Activated CD4-positive, alpha-beta T cell treated with anti-CD3 and anti-CD28 coated beads, Interleukin-2, amount 10 ng/mL, durations not matched to agents 7 days and 5 days (primary cell): ENCODE measurements at places on chromosomes 2 and 18. TPM values are rescaled to one million over a fixed set of nuclear protein-coding genes. Genes with fewer than 3 reads are reported as not detected.

- no peaks in the 10 kb centered on the region for H3K36me3 ChIP-seq
- peaks cover 5% of the 10 kb centered on the region for H3K27me3 ChIP-seq
- no peak overlapping the region for H3K27ac ChIP-seq
- DNase-seq = no peak
- H3K4me1 ChIP-seq = no peaks in the 10 kb centered on the region
- H3K4me3 ChIP-seq = no peak overlapping the region
These were observed 54.4 kb downstream of the AOX1 start for GRCh38 chr2:200640176-200640575.

DNA sequence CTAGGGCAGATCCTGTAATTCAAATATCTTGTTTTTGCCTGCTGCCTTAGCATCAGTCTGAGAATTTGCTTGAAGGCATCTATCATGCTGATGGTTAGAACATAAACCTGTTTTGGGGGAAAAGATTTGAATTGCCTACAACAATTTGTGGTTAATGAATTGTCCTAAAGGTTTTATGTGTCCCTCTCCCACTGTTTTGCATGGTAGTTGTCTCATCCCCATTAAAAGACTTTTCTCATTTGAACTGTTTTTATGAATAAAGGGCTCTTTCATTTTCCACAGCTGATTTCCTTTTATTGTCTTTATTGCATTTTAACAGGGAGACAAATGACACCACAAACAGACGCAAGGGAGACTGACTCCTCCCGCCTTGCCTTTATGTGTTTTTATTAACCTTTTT is 275.6 kb downstream of the PIK3C3 start:
- H3K36me3 ChIP-seq = no peaks in the 10 kb centered on the region
- DNase-seq = no peak
- H3K4me3 ChIP-seq = no peak overlapping the region
- H3K4me1 ChIP-seq = no peaks in the 10 kb centered on the region
- no peak overlapping the region for H3K27ac ChIP-seq

GRCh38 chr2:8310557-8311455 is 371.1 kb upstream of the ID2 start:
- H3K27me3 ChIP-seq = peaks cover 6% of the 10 kb centered on the region
- peaks cover 78% of the 10 kb centered on the region for H3K4me1 ChIP-seq
- H3K4me3 ChIP-seq = no peak overlapping the region
- peak overlapping the region; percentile 76 for H3K27ac ChIP-seq
- peaks cover 3% of the 10 kb centered on the region for H3K36me3 ChIP-seq
- DNase-seq = peak; percentile 72

DNA sequence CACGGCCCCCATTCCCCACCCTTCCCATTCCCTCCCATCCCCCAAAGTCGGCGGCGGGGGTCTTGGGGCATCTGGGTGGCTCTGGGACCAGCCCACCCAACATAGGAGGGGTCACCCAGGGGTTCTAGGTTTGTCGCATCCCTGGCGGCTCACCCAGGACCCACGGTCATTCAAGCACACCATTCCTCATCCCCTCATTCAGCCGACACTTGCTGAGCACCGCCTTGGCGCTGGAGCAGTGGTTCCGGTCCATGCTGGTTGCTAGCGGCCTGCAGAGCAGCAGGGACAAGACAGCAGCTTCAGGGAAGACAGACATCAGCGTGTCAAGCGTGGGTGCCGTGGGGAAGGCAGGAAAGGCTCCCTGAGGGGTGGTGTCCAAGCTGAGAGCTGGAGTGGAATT is 50.5 kb upstream of the OTOS start:
- no peak overlapping the region for H3K4me3 ChIP-seq
- H3K4me1 ChIP-seq = no peaks in the 10 kb centered on the region
- no peaks in the 10 kb centered on the region for H3K36me3 ChIP-seq
- H3K27ac ChIP-seq = no peak overlapping the region
- H3K27me3 ChIP-seq = no peaks in the 10 kb centered on the region

Gene HOXD12
- not detected for total RNA-seq

DNA sequence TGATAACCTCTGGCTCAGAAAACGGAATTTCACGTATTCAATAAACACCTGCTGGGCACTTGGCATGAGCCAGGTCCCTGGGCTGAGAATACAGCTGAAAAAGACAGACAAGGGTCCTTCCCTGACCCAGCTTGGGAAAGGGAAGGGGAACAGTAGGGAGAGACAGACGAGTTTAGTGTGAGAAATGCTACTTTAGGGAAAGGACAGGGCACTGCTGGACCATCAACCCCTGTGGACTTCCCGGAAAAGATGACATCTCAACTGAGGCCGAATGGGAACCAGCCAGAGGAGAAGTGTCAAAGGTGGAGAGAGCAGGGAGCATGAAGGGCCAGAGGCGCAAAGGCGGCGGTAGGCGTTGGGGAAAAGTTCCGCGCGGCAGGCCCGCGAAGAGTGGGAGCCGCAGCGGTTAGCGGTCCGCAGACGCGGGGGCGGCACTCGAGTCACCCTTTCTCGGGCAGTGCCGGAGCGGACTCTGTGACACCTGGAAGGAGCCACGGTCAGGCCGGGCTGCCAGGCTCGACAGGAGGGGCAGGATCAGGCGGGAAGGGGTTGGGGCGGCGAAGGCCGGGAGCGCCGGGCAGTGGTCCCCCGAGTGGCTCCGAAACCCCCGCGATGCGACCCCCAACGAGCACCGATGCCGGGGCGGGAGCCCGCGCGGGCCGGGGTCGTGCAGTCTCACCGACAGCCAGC is 519 bp downstream of the TEX261 start:
- H3K27me3 ChIP-seq = no peaks in the 10 kb centered on the region
- peaks cover 35% of the 10 kb centered on the region for H3K4me1 ChIP-seq
- H3K4me3 ChIP-seq = peak overlapping the region; percentile 98
- H3K36me3 ChIP-seq = peaks cover 15% of the 10 kb centered on the region
- DNase-seq = peak; percentile 35

Gene NCKAP5
- not detected for total RNA-seq

- H3K4me3 ChIP-seq = no peak overlapping the region
- H3K27me3 ChIP-seq = no peaks in the 10 kb centered on the region
- H3K36me3 ChIP-seq = peaks cover 9% of the 10 kb centered on the region
- peaks cover 19% of the 10 kb centered on the region for H3K4me1 ChIP-seq
These were observed 59.1 kb downstream of the REV1 start for GRCh38 chr2:99430614-99431291.

- peaks cover 79% of the 10 kb centered on the region for H3K4me1 ChIP-seq
- no peaks in the 10 kb centered on the region for H3K27me3 ChIP-seq
- no peak for DNase-seq
- H3K27ac ChIP-seq = peak overlapping the region; percentile 84
These were observed 77.4 kb downstream of the LRRFIP1 start for GRCh38 chr2:237704501-237705434.

GRCh38 chr2:171158036-171158789 is 2.5 kb downstream of the TLK1 start:
- H3K4me3 ChIP-seq = peak overlapping the region; percentile 100
- H3K4me1 ChIP-seq = peaks cover 57% of the 10 kb centered on the region
- DNase-seq = no peak
- H3K27ac ChIP-seq = peak overlapping the region; percentile 54
- H3K36me3 ChIP-seq = peaks cover 10% of the 10 kb centered on the region
- H3K27me3 ChIP-seq = no peaks in the 10 kb centered on the region

GRCh38 chr18:2199060-2199459 is 372.2 kb downstream of the METTL4 start:
- H3K4me1 ChIP-seq = no peaks in the 10 kb centered on the region
- H3K27ac ChIP-seq = no peak overlapping the region
- no peaks in the 10 kb centered on the region for H3K36me3 ChIP-seq
- DNase-seq = no peak
- no peak overlapping the region for H3K4me3 ChIP-seq
- no peaks in the 10 kb centered on the region for H3K27me3 ChIP-seq

- peak; percentile 56 for DNase-seq
- H3K27me3 ChIP-seq = no peaks in the 10 kb centered on the region
- H3K36me3 ChIP-seq = peaks cover 22% of the 10 kb centered on the region
- no peak overlapping the region for H3K27ac ChIP-seq
These were observed 35.0 kb downstream of the RTN4 start for GRCh38 chr2:55014962-55015939.

GRCh38 chr2:120461092-120461491 is 115.2 kb downstream of the INHBB start:
- DNase-seq = no peak
- peaks cover 12% of the 10 kb centered on the region for H3K27me3 ChIP-seq
- no peaks in the 10 kb centered on the region for H3K4me1 ChIP-seq
- H3K4me3 ChIP-seq = no peak overlapping the region

- H3K27me3 ChIP-seq = no peaks in the 10 kb centered on the region
- DNase-seq = no peak
- H3K36me3 ChIP-seq = peaks cover 34% of the 10 kb centered on the region
These were observed 38.0 kb downstream of the BIN1 start for GRCh38 chr2:127069003-127069402.

DNA sequence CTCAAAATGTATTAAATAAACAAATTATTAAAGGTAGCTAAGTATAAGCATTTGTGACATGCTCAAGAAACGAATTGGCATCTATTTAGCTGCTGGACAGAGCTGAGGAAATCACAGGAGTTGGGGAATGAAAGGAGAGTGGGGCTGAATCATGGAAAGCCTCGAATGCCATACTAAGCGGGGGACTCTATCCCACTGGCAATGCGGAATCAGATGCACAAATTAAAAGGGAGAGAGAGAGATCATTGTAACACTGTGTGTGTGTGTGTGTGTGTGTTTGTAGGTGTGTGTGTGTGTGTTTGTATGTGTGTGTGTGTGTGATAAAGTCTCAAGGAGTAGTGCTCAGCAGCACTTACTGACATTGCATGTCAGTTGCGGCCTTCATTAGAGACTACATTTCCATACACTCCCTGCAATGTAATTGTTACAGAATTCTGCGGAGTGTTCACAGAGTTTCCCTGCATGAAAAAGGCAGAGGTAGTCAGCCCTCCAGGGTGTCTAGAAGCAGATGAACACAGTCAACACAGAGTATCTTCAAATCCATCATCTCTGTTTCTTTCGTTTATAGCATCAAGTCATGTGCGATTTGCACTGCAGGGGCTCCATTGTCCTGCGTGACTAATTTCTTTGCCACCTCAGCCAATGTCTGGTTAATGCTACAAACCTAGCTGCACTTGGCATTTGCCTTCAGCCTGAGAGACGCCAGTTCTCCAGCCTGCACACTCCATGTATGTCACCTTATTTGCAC is 111.7 kb upstream of the CYRIA start:
- H3K27me3 ChIP-seq = no peaks in the 10 kb centered on the region
- DNase-seq = no peak
- H3K4me3 ChIP-seq = no peak overlapping the region
- no peaks in the 10 kb centered on the region for H3K36me3 ChIP-seq
- H3K4me1 ChIP-seq = no peaks in the 10 kb centered on the region
- H3K27ac ChIP-seq = no peak overlapping the region

DNA sequence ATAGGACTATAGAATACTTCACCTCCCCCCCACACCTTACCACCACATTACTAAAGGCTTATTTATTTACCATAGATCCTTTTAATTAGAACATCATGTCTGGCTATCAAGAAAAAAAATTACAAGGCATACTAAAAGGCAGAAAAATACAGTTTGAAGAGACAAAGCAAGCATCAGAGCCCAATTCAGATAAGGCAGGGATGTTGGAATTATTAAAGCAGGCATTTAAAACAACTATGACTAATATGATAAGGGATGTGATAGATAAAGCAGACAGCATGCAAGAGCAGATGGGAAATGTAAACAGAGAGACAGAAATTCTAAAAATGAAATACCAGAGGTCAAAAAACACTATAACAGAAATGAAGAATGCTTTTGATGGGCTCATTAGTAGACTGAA is 55.4 kb upstream of the SMIM21 start:
- DNase-seq = no peak
- peaks cover 31% of the 10 kb centered on the region for H3K27me3 ChIP-seq
- no peaks in the 10 kb centered on the region for H3K36me3 ChIP-seq
- no peak overlapping the region for H3K27ac ChIP-seq
- H3K4me1 ChIP-seq = no peaks in the 10 kb centered on the region
- no peak overlapping the region for H3K4me3 ChIP-seq

- no peaks in the 10 kb centered on the region for H3K4me1 ChIP-seq
- H3K36me3 ChIP-seq = no peaks in the 10 kb centered on the region
- no peaks in the 10 kb centered on the region for H3K27me3 ChIP-seq
- H3K4me3 ChIP-seq = no peak overlapping the region
These were observed 54.0 kb upstream of the RALBP1 start for GRCh38 chr18:9421096-9421900.

- no peak for DNase-seq
- H3K4me1 ChIP-seq = no peaks in the 10 kb centered on the region
- no peaks in the 10 kb centered on the region for H3K36me3 ChIP-seq
- H3K27me3 ChIP-seq = no peaks in the 10 kb centered on the region
- H3K4me3 ChIP-seq = no peak overlapping the region
These were observed 57.0 kb downstream of the CCDC102B start for GRCh38 chr18:68854786-68855391.

- peaks cover 18% of the 10 kb centered on the region for H3K27me3 ChIP-seq
- H3K27ac ChIP-seq = no peak overlapping the region
- H3K4me1 ChIP-seq = peaks cover 33% of the 10 kb centered on the region
- H3K36me3 ChIP-seq = no peaks in the 10 kb centered on the region
These were observed 30.3 kb upstream of the CATIP start for GRCh38 chr2:218326315-218326714.

DNA sequence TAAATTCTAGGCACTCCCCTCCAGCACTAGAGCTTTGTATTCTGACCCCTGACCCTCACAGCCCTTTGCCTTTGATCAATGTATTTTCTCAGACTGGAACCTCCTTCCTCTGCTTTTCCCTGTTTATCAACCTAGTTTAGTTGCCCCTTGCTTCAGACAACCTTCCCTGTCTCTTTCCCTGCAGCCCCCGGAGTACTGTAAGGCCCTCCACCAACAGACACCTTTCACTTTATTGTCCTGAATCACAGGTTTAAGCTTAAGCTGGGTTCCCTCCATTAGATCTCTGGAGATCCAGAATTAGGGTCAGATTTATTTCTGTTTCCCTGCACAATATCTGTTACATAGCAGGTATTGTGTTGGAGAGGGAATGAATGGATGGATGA is 140.2 kb downstream of the DDX1 start:
- H3K4me1 ChIP-seq = no peaks in the 10 kb centered on the region
- no peak for DNase-seq
- no peaks in the 10 kb centered on the region for H3K27me3 ChIP-seq
- H3K4me3 ChIP-seq = no peak overlapping the region

Gene CCDC150
- total RNA-seq = 15.8 TPM

GRCh38 chr18:27008575-27008974 is 143.1 kb upstream of the AQP4 start:
- no peak for DNase-seq
- no peak overlapping the region for H3K27ac ChIP-seq
- no peak overlapping the region for H3K4me3 ChIP-seq
- no peaks in the 10 kb centered on the region for H3K36me3 ChIP-seq
- no peaks in the 10 kb centered on the region for H3K4me1 ChIP-seq

Gene C1QL2
- total RNA-seq = not detected

Gene PROC
- total RNA-seq = not detected

DNA sequence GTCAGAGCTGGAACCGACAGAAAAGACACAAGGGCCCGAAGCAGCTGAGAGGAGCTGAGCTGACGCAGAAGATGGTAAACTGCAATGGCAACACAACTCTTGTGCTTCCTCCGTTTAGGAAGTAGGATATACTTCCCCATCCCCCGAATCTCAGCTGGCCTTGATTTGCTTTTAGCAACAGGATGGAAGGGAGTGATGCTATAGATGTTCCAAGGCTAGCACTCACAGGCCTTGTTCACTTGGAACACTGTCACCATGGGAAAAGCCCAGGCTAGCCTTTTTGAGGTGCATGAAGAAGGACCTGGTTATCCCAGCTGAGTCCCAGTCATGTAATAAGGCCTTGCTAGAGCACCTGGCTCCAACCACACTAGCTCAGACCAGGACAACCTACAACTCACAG is 26.0 kb downstream of the STAT1 start:
- no peak for DNase-seq
- peak overlapping the region; percentile 81 for H3K27ac ChIP-seq
- peaks cover 77% of the 10 kb centered on the region for H3K4me1 ChIP-seq

- no peak for DNase-seq
- peaks cover 40% of the 10 kb centered on the region for H3K4me1 ChIP-seq
- peaks cover 54% of the 10 kb centered on the region for H3K36me3 ChIP-seq
- no peak overlapping the region for H3K27ac ChIP-seq
- H3K27me3 ChIP-seq = no peaks in the 10 kb centered on the region
- no peak overlapping the region for H3K4me3 ChIP-seq
These were observed 109.6 kb upstream of the EML6 start for GRCh38 chr2:54613794-54614257.
